B cell (primary cell): ENCODE measurements at places on chromosomes 6 and 20. TPM values are rescaled to one million over a fixed set of nuclear protein-coding genes. Genes with fewer than 3 reads are reported as not detected.

Gene NR2E1
- not detected in 2 replicates for total RNA-seq

Gene SLX4IP
- 8.1 and 9.6 TPM in 2 replicates for total RNA-seq

Gene TFAP2A
- not detected in 2 replicates for total RNA-seq

Gene CNR1
- total RNA-seq, result 20.4 and 28.9 TPM in 2 replicates

Gene TRAPPC3L
- not detected in 2 replicates for total RNA-seq

Gene MOXD1
- total RNA-seq, result 6.7 and 7.0 TPM in 2 replicates

Gene EEF1A2
- total RNA-seq, result 1.8 and 2.2 TPM in 2 replicates

Gene ADAM33
- not detected in 2 replicates for total RNA-seq

Gene ADGRG6
- total RNA-seq, result not detected in 2 replicates
